ENCODE measurements at places on chromosomes 2 and 18.

DNA sequence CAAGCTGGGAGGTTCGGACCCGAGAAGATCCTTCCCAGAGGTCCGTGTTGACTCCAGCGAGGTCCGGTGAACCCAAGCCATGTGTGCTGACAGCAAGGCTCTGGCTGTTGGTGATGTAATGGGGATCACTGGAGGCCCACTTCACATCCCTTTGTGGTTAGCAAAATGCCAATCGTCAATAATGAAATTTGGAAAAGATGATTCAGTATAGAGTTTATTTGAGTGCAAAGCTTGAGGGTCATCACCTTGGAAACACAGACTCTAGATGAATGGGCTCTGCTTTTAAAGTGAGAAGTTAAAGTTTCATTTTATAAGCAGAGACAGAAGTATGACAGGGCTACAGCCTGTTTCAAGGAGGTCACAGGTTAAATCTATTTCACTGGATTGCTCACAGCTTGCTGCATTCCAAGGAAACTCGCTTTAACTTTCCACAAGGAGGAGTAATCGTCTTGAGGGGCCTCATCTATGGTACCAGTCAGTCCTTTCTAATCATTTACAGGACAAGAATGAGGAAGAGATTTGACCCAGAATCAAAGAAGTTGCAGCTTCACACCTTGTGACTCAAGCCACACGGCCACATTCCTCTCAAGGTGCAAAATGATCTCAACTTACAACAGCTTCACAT, 140.5 kb downstream of the TPO start:
- DNase-seq: no peak

DNA sequence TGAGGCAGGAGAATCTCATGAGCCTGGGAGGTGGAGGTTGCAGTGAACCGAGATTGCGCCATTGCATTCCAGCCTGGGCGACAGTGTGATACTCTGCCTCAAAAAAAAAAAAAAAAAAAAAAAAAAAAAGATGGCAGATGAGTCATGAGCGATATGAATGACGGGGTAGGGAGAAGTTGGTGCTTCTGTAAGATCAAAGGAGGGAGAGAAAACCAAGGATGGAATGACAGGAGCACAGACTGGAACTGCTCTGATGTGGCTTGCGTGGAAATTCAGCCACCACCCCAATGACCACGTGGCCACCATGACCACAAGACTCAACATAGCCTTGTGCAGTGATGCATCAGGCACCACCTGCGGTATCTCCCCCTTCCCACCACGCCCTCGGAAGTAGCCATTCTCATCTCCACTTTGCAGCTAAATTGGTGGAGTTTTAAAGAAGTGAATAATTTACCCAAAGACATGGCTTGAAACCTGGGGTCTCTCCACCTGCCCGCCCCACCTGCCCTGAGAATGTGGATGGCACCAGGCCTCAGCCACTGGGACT, 96.0 kb downstream of the ACKR3 start:
- no peak for DNase-seq

DNA sequence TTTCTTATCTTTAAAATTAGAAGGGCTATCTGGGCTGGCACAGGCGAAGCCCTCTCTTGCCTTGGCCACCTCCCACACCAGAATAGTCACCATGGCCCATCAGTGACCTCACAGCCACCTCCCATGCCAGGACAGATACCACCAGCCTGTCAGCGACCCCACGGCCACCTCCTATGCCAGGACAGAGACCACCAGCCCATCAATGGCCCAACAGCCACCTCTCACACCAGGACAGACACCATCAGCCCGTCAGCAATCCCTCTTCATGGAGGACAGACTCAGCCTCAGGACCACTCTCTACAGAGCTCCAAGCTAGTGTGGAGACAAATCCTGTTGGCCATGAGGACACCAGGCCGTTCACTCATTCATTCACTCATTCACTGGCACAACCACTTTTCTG, 74.6 kb downstream of the ASB1 start:
- no peak for DNase-seq

GRCh38 chr2:186713691-186714090, 19.8 kb downstream of the FAM171B start:
- no peak for DNase-seq
